Hepatocyte (in vitro differentiated cells): ENCODE measurements at places on chromosomes 2 and 18.

GRCh38 chr2:185373229-185373628, 365.4 kb upstream of the FSIP2 start:
- H3K36me3 ChIP-seq: no peaks in the 10 kb centered on the region
- H3K27me3 ChIP-seq: no peaks in the 10 kb centered on the region
- H3K27ac ChIP-seq: no peak overlapping the region
- H3K4me1 ChIP-seq: no peaks in the 10 kb centered on the region
- H3K4me3 ChIP-seq: no peak overlapping the region
- no peak for DNase-seq

DNA sequence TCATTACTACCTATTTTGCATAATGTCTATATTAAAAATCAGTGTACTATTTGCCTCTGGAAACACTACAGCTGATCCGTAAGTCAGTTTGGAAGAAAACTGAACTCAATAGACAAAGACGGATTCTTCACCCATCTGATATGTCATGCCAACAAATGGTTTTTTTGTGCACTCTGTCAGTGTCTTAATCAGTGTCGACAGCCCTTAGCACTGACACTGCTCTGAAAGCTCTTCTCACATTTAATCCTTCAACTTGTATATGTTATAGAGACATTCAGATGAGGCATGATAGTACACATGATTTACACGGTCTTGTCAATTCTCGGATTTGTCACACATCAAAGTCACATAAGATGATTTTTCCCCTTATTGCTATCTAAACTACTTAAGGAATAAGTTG, 347.5 kb upstream of the GALNT5 start:
- H3K27me3 ChIP-seq: no peaks in the 10 kb centered on the region
- no peak for DNase-seq
- no peak overlapping the region for H3K4me3 ChIP-seq

DNA sequence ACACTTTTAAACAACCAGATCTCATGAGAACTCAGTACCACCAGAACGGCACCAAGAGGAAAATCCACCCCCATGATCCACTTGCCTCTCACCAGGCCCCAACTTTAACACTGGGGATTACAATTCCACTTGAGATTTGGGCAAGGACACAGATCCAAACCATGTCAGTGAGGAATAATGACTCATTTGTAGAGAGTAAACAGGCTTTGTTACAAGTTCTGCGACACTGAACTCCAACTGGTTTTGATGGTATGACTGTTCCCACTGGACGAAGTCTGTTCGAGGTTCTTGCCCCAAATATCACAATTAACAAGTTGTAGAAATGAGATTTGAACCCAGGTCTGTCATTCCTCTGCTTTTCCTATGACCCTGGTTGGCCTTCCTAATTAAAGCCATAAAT, 718.1 kb upstream of the ID2 start:
- no peaks in the 10 kb centered on the region for H3K36me3 ChIP-seq
- no peak overlapping the region for H3K4me3 ChIP-seq
- H3K4me1 ChIP-seq: no peaks in the 10 kb centered on the region

DNA sequence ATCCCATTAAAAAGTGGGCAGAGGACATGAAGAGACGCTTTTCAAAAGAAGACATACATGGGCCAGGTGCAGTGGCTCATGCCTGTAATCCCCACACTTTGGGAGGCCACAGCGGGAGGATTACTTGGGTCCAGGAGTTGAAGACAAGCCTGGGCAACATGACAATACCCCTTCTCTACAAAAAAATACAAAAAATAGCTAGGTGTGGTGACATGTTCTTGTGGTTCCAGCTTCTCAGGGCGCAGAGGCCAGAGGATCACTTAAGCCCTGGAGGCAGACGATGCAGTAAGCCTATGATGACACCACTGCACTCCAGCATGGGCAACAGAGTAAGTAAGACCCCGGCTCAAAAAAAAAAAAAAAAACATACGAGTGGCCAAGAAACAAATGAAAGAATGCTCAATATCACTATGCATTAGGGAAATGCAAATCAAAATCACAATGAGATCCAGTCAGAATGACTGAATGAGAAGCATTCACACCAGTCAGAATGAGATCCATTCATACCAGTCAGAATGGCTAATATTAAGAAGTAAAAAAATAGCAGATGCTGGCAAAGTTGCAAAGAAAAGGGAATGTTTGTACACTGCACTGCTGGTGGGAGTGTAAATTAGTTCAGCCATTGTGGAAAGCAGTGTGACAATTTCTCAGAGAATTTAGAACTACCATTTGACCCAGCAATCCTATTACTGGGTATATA, 550.2 kb upstream of the SLC39A10 start:
- H3K36me3 ChIP-seq: no peaks in the 10 kb centered on the region
- H3K4me3 ChIP-seq: no peak overlapping the region
- DNase-seq: no peak
- no peak overlapping the region for H3K27ac ChIP-seq

DNA sequence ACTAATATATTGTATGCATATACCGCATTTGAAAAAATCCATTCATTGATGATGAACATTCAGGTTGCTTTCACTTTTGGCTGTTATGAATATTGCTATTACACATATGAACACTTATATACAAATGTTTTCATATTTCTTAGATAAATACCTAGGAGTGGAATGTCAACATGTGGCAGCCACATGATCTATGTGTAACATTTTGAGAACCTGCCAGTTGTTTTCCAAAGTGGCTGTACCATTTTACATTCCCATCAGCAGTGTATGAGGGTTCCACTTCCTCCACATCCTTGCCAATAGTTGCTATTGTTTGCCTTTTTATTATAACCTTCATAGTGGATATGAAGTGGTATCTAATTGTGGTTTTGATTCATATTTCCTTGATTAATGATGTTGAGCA, 40.5 kb downstream of the CCDC85A start:
- H3K4me3 ChIP-seq: no peak overlapping the region
- H3K4me1 ChIP-seq: no peaks in the 10 kb centered on the region
- H3K27ac ChIP-seq: no peak overlapping the region
- no peaks in the 10 kb centered on the region for H3K27me3 ChIP-seq
- no peak for DNase-seq

DNA sequence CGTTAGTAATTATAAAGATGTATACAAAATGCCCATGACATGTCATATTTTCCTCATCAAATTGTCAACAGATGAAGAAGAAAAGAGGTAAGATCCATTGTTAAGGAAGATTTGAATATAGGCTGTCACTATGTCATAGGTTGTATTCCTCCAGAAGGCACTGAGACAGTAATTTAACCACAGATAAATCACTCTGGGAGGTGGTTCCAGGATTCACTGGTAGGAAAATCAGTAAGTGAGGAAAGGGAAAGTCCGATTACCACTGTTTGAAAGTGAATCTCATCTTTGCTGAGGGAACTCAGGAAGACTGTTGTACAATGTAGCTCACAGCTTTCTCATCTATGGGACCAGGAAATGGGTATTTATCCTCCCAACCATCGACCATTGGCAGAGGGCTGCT, 152.8 kb upstream of the TMEFF2 start:
- no peak for DNase-seq
- H3K4me3 ChIP-seq: no peak overlapping the region
- no peaks in the 10 kb centered on the region for H3K36me3 ChIP-seq
- no peak overlapping the region for H3K27ac ChIP-seq
- no peaks in the 10 kb centered on the region for H3K27me3 ChIP-seq

DNA sequence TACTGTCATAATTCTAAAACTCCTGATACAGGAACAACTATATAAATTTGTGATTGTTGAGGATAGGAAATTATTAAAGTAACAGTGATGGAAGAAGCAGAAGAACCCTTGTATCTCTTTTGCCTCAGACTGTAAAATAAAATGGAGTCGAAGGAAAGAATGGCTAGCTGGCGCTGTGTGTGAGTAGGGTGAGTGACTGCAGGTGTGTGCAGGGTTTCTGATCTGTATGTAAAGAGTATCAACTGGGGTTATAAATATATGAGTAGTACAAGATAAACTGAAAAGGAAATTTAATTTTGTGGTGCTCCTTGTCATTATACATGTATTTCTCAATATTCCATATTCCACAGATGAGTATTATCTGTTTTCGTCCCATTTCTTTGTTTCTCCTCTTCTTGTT, 15.2 kb downstream of the POLI start:
- DNase-seq: no peak
- H3K36me3 ChIP-seq: peaks cover 3% of the 10 kb centered on the region
- H3K4me3 ChIP-seq: no peak overlapping the region

DNA sequence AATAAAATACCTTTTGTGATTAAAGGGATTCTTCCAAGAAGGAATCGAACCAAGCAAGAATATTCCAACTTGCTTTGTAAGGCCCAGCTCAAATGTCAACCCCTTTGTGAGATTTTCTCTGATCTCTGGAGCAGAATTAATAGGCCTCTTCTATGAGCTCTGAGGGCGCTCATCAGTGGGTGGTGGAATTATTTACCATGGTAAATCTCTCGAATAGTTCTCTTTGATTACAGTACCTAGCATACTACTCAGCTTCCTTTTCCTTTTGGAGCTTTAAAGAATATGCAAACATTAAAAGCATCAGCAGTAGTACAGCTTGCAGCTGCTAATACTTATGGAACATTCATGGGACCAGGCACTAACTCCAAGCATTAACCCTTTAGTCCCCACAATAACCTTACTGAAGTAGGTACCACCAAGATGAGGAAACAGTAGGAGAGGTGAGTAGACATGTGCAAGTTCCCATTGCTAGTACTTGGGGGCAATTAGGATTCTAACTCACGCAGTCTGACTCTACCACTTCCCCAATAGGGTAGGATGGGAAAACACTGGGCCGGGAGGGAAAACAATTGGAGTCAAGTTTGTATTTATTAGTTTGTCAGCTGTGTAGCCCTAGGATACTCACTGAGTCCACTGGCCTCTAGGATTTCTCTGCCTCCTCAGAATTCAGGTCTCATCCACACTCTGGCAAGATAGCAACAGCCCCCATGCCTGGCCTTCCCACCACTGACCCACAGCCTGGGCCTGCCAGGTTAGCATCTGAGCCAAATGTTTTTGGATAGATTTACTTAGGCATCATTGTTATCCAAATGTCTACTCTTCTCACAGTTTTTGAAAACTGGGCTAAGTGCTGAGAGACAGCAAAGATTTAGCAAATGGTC, 21.7 kb downstream of the ADD2 start:
- no peak for DNase-seq
- H3K27ac ChIP-seq: no peak overlapping the region
- H3K27me3 ChIP-seq: peaks cover 15% of the 10 kb centered on the region
- H3K4me1 ChIP-seq: no peaks in the 10 kb centered on the region
- H3K4me3 ChIP-seq: no peak overlapping the region
- H3K36me3 ChIP-seq: no peaks in the 10 kb centered on the region

DNA sequence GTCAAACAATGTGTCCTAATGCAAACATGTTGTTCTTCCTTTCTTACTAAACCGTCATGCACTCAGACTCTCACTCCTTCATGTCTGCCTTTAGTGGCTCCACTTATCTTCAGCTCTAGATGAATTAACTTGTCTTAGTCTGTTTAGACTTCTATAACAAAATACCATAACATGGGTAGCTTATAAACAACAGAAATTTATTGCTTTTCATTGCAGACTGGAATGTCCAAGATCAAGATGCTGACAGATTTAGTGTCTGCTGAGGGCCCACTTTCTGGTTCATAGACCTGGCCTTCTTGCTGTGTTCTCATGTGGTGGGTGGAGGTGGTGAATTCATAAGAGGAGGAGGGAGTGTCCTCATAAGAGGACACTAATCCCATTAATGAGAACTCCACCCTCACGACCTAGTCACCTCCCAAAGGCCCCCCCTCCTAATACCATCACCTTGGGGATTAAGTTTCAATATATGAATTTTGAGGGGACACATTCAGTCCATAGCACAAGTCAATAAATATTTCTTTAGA, 32.3 kb downstream of the RALBP1 start:
- H3K36me3 ChIP-seq: no peaks in the 10 kb centered on the region
- no peak for DNase-seq
- H3K4me3 ChIP-seq: no peak overlapping the region
- peaks cover 17% of the 10 kb centered on the region for H3K4me1 ChIP-seq
- no peaks in the 10 kb centered on the region for H3K27me3 ChIP-seq

GRCh38 chr2:120226316-120226715, 3.1 kb upstream of the TMEM185B start:
- no peak overlapping the region for H3K4me3 ChIP-seq
- no peak overlapping the region for H3K27ac ChIP-seq
- H3K36me3 ChIP-seq: no peaks in the 10 kb centered on the region
- no peak for DNase-seq
- H3K4me1 ChIP-seq: peaks cover 28% of the 10 kb centered on the region

DNA sequence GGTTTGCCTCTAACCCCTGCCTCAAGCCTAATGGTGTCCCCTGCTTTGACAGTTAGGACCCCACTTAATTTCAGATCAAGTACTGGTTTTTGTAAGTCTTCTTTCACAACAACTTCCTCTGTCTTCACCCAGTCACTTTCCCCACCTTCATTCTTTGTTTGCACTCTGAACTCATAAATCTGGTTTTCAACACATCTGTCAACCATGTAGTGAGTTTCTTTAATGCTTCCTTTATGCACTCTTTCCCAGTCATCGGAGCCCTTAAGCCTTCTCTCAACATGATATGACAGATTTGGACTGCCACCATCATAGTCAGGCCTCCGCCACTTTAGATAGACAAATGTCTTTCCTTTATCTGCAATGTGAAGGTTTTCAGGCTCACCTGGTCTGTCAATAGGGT, 109.1 kb downstream of the PLEKHA3 start:
- H3K4me3 ChIP-seq: no peak overlapping the region
- no peaks in the 10 kb centered on the region for H3K4me1 ChIP-seq
- no peak for DNase-seq
- H3K27ac ChIP-seq: no peak overlapping the region

DNA sequence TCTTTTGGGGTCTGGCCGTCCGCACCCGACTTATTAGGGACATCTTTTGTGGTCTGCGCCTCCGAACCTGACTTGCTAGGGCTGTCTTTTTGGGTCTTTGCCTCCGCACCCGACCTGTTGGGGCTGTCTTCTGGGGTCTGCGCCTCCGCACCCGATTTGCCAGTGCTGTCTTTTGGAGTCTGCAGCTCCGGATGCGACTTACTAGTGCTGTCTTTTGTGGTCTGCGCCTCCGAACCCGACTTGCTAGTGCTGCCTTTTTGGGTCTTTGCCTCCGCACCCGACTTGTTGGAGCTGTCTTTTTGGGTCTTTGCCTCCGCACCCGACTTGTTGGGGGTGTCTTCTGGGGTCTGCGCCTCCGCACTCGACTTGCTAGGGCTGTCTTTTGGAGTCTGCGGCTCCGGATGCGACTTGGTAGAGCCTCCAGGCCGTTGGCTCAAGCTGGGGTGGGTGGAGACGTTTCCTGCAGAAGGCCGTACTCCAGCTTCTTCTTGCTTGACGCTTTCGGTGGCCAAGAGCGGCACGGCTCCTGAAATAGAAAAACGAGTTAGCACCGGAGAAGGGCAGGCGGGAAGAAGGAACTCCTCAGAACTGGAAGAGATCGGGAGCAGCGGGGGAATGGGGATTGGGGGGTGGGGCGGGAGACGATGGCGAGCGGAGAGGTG, 498 bp downstream of the TGOLN2 start:
- peaks cover 15% of the 10 kb centered on the region for H3K4me1 ChIP-seq
- H3K27me3 ChIP-seq: no peaks in the 10 kb centered on the region
- H3K27ac ChIP-seq: peak overlapping the region; percentile 98
- no peaks in the 10 kb centered on the region for H3K36me3 ChIP-seq
- peak; percentile 62 for DNase-seq
- H3K4me3 ChIP-seq: peak overlapping the region; percentile 57

GRCh38 chr2:22134421-22134820, 1010.7 kb downstream of the TDRD15 start:
- H3K27me3 ChIP-seq: no peaks in the 10 kb centered on the region
- H3K4me1 ChIP-seq: no peaks in the 10 kb centered on the region
- H3K4me3 ChIP-seq: no peak overlapping the region
- no peak overlapping the region for H3K27ac ChIP-seq
- no peak for DNase-seq
- H3K36me3 ChIP-seq: no peaks in the 10 kb centered on the region
